ENCODE measurements at places on chromosomes 1 and 21. TPM values are rescaled to one million over a fixed set of nuclear protein-coding genes. Genes with fewer than 3 reads are reported as not detected.

Gene RBM11
- total RNA-seq: 3.9 TPM

Gene DCDC2B
- total RNA-seq: not detected

DNA sequence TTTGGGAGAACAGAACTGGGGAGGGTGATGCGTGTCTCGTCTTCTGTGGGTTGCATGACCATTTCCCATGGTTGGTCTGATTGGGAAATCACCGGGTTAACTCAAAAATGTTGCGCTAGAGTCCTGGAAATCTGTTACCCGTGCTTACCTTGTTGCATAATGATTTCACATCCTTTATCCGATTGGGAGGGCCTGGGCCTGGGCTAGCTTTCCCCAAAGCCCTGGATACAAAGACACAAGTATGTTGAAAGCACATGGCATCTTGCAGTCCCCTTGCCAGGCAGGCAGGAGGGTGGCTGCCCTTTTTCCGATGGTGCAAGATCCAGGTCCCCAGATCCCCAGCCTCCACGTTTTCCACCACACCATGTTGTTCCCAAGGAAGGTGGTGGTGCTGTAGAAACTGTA, 582 bp downstream of the TRPM2 start:
- DNase-seq: no peak

Gene ZFP69B
- total RNA-seq: 8.2 TPM

DNA sequence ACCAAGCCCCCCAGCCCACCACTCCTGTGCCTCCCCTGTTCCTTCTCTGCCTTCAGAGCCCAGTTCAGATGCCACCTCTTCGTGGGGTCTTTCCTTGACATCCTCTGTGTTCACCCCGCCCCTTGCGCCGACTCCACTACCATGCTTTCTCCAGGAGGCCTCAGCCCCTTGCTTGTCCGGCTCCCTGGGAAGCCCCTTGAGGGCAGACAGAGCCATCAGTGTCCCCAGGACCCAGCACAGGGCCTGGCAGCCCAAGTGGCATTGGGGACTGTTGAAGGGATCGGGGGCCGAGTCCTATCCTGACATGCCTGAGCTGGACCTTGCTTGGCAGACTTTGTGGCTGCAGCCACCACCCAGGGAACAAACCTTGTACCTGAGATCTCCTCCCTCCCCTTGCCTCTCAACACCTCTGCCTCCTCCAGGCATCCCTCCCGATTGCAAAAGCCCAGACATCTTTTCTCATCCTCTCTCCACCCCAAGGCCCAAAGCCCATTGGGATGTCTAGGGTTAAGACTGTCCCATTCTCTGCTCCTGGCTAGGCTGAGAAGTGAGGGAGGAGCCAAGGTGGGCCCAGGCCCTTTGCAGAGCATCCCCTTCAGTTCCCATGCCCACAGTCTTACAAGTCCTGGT, 3.4 kb downstream of the CLDN19 start:
- no peak for DNase-seq

GRCh38 chr1:1116701-1117468, 996 bp upstream of the C1orf159 start:
- DNase-seq: no peak

- no peak for DNase-seq
Observed at GRCh38 chr1:22747021-22747734, 36.5 kb downstream of the EPHB2 start.

Gene NPHS2
- total RNA-seq: not detected

Gene SYT11
- 9.6 TPM for total RNA-seq

Measured in H1 (cell line).